ENCODE measurements at places on chromosomes 7 and 10.

DNA sequence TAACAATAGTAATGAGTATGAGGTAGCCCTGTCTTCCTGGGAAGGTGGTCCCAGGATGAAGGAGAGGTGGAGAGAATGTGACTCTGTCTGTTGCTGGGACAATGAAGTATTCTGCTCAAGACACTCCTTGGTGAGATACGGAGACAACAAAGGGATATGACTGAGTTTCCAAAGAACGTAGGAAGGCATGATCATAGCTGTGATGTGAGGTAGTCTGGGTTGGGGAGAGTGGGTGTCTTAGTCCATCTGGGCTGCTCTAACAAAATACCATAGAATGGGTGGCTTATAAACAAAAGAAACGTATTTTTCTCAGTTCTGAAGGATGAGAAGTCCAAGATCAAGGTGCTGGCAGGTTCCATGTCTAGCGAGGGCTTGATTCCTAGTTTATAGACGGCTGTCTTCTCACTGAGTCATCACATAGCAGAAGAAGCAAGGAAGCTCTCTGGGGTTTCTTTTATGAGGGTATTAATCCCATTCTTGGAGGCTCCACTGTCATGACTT, 84.9 kb upstream of the RHOBTB1 start:
- no peak for DNase-seq

DNA sequence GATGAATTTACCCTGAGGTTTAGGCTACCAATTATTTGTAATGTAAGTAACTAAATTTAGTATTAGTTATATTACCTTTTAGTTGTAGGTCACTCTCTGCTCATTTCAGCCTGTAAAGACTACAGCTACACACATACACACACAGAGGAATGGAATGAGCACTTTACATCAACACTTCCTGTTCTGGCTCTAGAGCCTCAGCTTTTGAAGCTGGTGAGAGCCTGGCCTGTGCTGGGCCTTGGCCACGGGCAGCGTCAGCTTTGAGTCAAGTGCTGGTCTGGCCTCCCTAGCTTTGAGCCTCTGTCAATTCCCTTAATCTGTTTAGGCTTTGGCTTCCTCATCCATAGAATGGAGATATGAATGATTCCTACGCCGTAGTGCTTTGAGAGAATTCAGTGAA, 141.7 kb downstream of the EGFR start:
- DNase-seq: no peak

DNA sequence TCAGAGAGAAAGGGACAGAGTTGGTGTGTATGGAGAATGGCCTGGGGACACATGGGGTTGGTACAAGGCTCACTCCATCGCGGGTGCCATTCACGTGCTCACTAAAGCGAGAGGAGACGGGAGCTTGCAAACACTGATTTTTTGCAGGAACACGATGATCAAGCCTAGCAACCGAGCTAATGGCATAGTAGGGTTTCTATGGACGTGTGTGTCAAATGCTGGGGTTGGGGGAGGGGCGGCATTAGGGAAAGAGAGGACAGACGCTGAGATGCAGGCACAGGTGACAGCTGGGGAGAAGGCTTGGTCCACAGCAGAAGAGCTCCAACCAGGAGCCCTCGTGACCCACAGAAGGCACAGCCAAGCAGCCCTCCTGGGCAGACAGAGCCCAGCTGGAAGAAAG, 33.9 kb downstream of the RCC1L start:
- DNase-seq: no peak

DNA sequence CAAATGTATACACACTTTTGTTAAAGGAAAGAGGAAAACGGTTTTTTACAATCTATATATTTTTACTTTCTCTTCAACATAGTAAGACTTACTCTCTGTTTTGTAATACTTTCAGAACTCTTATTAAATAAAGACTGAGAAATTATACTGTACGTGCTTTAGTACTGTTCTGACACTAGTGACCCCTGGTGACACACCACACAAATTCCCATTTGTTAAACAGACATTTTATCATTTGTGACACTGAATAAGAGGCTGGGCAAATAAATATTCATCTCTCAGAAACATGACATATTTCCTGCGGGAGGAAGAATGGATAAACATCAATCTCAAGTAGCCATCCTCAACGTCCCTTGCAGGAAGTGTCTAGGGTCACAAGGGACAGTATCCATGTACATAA, 68.9 kb upstream of the ZNF33B start:
- DNase-seq: peak; percentile 42

- DNase-seq: no peak
Measured at GRCh38 chr7:120617275-120617674, 240.7 kb downstream of the TSPAN12 start.

- DNase-seq: no peak
Measured at GRCh38 chr10:103692952-103693811, 162.2 kb downstream of the SH3PXD2A start.

DNA sequence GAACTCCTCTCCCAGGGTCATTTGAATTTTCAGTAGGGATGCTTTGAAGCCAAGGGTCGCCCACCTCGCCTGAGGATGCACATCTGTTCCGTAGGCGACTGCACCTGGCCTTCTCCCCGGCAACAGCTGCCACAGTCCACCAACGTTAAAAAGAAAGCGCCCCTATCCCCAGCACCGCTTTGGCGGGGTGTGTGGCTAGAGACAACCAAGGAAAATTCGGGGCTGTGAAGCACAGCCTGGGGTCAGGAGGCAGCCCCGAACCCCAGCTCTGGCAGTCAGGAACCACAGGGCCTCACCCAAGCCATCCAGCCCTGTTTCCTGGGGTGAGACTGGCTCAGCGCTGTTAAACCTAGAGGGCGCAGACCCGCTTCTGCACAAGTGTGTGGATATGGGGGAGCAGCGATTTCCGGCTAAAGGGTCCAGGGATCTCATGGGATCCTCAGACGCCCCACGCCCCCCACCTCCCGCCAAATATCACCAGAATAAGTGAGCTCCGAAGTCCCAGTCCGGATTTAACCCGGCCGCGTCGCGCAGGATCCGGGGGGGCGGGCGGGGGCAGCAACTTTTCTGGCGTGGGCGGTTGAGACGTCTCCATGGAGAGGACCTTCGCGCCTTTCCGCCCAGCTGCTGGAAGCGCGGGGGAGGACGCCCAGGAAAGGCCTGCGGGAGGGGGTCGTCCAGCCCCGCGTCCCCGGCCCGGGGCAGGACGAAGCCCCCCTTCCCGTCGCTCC, 822 bp downstream of the ZC3HAV1L start:
- DNase-seq: peak; percentile 23

DNA sequence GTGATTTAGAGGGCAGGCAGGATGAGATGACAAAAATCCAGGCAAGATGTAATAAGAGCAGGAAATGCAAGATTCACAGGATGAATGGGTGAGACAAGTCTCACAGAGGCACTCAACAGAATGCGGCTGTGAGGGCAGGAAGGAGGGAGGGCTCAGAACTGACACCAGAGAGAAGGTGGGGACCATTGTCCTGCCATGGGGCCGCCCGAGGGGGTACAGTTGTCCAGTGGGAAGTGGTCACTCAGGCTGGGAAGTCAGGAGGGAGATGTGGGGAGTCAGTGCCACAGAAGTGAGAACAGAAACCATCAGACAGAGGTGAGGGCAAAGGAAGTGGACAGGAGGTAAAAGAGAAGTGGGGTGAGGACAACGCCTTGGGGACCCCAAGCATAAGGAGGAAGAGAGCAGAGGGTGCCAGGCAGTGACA, 8.9 kb downstream of the HIP1 start:
- no peak for DNase-seq

DNA sequence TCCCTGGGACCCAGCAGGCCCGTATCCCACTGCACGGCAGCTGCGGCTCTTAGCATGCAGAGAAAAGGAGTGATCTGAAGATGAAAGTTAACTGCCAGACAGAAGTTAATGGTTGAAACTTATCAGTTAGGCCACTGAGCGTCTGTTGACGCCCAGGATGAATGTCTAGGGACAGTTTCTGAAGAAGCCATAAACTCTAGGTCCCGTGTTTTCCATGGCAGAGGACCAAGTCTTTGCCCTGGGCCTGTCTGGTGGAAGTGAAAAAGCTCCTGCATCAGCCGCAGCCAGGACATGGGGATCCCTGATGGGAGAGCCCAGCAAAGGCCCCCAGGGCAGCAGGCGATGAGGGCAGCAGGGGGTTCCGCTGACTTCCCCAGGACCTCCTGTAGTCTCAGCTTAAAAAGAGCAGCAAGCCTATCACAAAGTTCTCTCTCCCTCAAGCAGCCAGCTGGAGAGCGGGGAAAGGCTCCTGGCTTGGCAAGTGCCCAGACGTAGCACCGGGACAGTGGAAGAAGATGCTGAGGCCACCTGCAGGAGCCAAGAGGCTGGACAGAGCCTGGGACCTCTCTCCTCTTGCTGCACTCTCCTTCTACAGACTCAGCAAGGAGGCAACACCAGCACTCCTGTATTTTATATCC, 79.6 kb downstream of the TNS3 start:
- no peak for DNase-seq

GRCh38 chr10:126463286-126463685, 75.0 kb upstream of the ADAM12 start:
- no peak for DNase-seq

DNA sequence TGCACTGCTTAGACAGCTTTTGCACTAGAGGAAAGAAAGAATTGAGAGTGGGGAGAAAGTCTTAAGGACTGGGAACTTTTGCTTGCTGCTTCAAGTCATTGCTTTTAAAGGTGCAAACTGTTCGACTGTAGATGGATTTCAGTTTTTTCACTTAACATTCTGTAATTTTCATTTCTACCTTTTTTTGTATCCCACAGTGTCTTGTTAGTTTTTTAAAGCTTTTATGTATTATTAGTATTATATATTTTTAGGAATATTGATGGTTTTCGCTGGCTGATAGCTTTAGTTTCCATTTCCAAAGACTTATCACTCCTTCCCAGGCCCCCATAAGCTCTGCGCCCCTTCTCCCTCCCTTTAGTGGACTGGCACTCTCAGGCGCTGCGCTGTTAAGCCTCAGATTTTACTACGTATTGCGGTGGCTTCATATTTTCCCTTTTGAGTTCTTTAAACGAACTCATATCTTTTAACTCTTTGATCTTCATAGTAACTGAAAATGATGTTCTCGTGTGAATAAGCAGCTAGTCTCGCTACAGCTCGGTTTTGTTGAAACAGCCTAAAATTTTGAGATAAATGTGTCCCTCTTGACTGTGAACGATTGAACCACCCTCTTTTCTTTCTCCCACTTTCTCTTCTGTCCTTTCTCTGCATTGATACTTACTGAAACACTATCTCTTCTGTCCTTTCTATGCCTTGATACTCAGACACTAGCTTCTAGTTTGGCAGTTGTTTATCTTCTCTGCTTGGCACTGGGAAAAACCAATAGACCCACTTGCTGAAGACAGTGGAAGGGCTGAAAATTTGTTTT, 2.5 kb upstream of the ETV1 start:
- DNase-seq: no peak

GRCh38 chr7:153454306-153454705, 597.9 kb upstream of the DPP6 start:
- DNase-seq: no peak

DNA sequence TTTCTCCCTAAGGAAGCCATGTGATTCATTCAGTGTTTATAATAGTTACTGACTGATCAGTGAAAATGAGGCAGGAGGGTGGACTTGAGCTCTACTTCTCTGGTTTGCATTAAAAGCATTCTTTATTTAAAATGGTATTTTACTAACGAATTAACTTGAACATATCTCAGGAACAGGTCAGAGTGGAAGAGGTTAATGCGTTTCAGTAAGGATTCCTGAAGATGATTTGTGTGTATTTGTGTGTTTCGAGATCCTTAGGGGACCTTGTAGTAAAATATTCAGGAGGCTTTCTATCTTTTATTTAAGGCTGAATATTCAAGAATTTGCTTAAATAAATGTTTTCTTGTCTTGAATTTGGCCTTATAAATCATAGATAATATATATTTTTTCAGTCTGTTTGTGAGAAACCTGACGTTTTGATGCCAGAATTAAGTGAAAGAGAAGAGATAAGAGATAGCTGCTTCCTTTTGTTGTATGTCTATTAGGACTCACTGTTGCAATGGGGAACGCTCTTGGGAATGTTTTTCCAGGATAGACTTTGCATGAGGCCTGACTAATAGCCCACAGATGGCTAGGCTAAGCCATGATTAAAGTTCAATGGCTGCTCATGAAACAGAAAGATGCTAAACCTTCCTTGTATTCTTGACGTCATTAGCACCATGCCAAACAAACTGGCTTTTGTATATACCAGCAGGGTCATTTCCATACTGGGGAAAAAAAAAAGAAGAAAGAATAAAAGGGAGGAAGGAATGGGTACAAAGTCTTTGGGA, 93.8 kb upstream of the MTPN start:
- no peak for DNase-seq

DNA sequence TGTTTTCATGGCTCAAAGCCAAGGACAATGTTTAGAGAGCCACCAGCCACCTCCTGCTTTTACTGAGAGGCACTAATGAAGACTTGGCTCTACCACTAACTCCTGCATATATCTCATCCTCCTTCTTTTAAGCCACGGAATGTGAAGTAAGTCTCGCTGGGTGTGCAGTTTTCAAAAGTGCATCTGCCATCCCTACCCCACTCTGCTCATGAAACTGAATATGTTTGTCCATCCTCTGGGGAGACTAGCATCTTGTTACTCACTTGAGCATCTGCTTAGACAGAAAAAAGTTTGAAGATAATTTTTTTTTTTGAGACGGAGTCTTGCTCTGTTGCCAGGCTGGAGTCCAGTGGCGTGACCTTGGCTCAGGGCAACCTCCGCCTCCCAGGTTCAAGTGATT, 40.8 kb downstream of the EPDR1 start:
- DNase-seq: no peak

GRCh38 chr7:26514633-26515032, 223.0 kb downstream of the SNX10 start:
- DNase-seq: no peak

GRCh38 chr10:121098751-121099150, 247.6 kb downstream of the WDR11 start:
- DNase-seq: no peak

DNA sequence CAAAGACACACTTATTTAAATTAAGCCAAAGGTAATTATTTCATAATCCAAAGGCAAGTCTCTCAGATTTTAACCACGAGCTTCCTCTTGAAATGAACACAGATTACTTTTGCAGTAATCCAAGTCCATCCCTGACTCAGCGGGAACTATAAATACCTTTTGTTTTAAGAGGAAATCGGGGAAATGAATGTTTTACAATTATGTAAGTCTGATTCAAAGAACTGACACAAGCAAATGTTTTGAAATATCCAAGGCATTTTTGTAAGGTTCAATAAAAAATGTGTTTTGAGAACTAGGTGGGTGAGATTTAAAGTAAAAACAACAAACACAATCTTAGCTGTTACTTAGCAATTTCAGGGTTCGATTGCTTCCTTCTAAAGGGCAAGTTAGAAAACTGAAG, 179.8 kb upstream of the ASAH2 start:
- DNase-seq: peak; percentile 30

DNA sequence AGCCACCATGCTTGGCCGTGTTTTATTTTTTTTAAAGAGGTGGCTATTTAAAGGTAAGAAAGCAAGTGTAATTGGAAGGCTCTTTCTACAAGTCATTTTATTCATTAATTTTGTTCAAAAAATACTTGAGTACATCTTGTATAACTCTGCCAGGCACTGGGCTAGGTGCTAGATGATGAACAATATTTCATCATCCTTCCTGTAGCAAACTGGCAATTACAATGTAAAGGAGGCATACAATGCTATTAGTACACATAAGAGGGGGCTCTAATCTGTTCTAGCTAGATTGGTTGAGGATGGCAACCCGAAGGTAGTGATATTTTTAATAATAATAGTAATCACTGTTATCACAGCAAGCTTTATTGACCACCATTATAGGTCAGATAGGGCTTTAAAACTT, 215.5 kb upstream of the KLF14 start:
- no peak for DNase-seq

- peak; percentile 16 for DNase-seq
Measured at GRCh38 chr7:48511080-48511479, 339.8 kb downstream of the ABCA13 start.

Data from kidney capillary endothelial cell (primary cell).